AG20443 (cell line): ENCODE measurements at places on chromosomes 2 and 18.

GRCh38 chr18:75958683-75959082 is 531.2 kb upstream of the SMIM21 start:
- DNase-seq: no peak

GRCh38 chr2:15763106-15763821 is 171.6 kb downstream of the DDX1 start:
- no peak for DNase-seq

DNA sequence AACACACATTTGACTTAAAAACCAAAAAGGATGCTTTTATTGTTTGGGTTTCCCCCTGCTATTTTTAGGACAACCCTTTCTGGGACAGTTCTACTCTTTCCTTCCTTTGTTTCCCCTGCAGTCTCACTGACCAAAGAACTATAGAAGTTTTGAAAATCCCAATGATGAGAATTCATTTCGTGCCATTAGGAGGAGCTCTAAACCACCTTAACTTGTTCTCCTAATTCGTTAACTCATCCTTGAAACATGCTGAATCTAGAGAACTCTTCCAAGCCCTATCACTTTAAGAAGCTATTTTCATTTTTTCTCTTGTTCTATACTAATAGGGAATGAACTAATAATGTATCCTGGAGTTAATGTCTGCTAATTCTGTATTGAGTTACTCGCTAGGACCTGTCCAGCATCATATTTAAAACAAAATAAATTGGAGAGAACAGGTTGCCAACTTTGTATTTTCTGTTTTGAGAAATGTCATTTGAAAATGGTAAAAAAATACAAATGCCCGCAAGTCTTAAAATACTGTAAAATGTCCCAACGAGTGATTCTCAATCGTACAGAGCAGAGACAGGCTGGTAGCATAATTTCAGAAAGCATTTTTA is 62.9 kb downstream of the AFTPH start:
- DNase-seq: peak; percentile 72

- no peak for DNase-seq
These were observed 45.1 kb upstream of the FAM98A start for GRCh38 chr2:33644215-33644614.

DNA sequence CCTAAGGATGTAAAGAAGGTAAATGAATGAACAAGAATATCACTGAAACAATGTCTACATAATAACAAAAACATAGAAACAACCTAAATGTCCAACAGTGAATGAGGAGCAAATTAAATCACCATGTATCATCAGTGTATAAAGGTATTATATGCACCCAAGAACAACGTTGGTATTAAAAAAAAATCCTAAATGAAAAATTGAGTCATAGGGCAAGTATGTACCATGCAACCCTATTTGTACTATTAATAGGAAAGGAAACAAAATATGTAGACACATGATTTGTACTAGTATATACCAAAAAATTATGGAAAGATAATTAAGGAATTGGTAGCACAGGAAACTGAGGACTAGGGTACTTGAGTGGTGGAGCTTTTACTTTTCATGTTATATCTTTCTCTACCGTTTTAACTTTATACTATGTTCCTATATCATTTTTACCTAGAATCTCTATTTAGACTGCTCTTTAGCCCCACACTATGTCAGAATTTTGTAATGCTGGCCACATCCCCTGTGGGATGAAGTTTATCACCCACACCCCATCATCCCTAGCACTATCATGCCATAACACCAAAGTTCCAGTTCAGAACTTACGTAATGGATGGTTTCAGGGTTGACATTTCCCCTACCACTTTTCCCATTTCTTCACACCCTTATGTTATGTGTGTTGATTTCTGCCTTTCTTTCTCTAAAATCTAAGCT is 25.6 kb downstream of the IKZF2 start:
- DNase-seq: peak; percentile 13
